ENCODE measurements at places on chromosomes 5 and 9.

DNA sequence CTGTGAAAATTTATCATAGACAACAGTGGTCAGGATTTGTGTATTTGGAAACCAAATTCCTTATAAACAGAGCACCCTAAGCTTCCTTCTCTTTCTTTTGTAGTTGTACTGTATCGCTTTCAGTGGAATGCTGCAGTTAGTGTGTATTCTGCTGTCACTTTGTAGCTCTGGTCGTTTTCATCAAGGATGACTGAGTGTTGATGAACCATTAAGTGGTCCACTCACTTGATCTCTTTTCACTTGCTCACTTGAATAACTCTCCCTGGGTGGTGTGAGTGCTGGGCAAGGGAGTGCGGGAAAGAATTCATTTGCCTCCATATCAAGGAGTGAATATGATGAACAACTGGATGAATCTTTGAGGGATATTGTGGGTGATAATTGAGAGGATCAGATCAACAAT, 1225.7 kb upstream of the WWC1 start:
- H3K36me3 ChIP-seq = no peaks in the 10 kb centered on the region
- no peaks in the 10 kb centered on the region for H3K27me3 ChIP-seq
- no peak overlapping the region for H3K27ac ChIP-seq
- no peaks in the 10 kb centered on the region for H3K4me1 ChIP-seq

DNA sequence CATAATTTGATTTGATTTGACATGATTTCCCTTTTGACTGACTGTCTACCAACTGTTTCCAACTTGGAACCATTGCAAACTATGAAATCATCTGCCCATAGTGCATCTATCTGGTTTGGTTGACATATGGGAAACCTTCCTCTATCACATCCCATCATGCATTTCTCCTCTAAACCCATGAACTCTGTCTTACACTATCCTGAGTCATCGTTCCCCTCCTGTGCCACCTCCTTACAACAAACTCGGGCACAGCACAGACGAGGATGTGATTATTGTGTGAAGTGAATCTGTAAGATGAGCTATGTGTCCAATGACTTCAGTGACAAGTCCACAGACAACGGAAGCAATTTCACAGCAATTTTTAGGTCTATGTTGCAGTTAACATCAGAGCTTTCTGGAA, 126.1 kb downstream of the NPR3 start:
- no peak for DNase-seq
- no peak overlapping the region for H3K27ac ChIP-seq
- no peak overlapping the region for H3K4me3 ChIP-seq
- no peaks in the 10 kb centered on the region for H3K4me1 ChIP-seq
- no peaks in the 10 kb centered on the region for H3K36me3 ChIP-seq
- no peaks in the 10 kb centered on the region for H3K27me3 ChIP-seq

DNA sequence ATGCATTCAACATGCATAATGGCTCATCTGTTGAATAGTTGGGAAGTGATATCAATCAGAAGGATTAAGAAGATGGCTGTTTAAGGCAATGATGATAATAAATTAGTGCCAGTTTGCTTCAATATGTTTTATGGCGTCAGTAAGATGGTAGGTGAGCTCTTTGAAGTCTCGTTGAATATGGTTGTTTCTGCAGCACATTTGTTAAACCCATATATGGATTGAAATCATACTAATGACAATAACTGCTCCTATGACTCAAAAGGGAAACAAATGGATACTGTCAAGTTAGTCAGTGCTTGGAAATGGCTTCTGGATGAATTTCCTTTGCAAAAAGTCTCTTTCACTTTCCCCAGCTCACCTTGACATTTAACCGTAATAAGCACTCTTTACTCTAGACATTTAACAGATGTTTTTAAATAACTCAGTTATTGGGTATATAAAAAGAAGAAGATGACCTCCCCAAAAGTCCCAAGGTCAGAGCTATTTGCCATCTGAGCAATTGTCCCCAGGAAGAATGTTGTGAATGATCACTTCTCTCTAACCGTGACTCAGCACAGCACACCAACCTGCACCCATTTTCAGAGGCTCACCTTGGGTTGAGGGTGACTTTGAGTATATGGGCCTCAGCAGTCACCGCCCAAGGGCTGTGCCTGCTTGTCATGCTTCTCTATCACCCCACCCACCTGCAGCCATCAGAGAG, 133.4 kb downstream of the GRIA1 start:
- H3K27ac ChIP-seq = no peak overlapping the region
- no peak for DNase-seq
- no peaks in the 10 kb centered on the region for H3K4me1 ChIP-seq
- no peaks in the 10 kb centered on the region for H3K36me3 ChIP-seq
- H3K4me3 ChIP-seq = no peak overlapping the region

GRCh38 chr9:8701904-8702303, 902.3 kb upstream of the DMAC1 start:
- H3K4me1 ChIP-seq = no peaks in the 10 kb centered on the region
- no peak overlapping the region for H3K4me3 ChIP-seq
- no peak for DNase-seq
- no peaks in the 10 kb centered on the region for H3K27me3 ChIP-seq
- H3K27ac ChIP-seq = no peak overlapping the region

DNA sequence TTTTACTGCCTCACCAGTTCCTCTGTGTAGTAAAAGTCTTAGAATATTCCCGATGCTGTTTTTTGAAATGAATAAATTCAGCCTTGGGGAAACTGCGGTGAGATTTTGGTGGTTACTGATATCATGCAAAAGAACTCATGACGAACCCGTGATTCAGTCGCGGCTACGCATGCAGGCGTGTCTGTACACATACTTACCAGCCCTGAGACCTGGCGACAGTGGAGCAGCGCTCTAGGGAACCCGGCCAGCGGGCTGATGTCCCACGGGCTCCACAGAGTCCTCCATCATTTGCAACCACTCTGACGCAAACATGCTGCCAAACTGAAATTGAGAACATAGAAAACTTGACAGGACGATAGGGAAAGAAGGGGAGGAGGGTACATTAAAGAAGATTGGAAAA, 315.6 kb upstream of the DAB2 start:
- H3K27me3 ChIP-seq = no peaks in the 10 kb centered on the region
- H3K4me3 ChIP-seq = no peak overlapping the region
- no peaks in the 10 kb centered on the region for H3K36me3 ChIP-seq
- H3K4me1 ChIP-seq = no peaks in the 10 kb centered on the region
- H3K27ac ChIP-seq = no peak overlapping the region

DNA sequence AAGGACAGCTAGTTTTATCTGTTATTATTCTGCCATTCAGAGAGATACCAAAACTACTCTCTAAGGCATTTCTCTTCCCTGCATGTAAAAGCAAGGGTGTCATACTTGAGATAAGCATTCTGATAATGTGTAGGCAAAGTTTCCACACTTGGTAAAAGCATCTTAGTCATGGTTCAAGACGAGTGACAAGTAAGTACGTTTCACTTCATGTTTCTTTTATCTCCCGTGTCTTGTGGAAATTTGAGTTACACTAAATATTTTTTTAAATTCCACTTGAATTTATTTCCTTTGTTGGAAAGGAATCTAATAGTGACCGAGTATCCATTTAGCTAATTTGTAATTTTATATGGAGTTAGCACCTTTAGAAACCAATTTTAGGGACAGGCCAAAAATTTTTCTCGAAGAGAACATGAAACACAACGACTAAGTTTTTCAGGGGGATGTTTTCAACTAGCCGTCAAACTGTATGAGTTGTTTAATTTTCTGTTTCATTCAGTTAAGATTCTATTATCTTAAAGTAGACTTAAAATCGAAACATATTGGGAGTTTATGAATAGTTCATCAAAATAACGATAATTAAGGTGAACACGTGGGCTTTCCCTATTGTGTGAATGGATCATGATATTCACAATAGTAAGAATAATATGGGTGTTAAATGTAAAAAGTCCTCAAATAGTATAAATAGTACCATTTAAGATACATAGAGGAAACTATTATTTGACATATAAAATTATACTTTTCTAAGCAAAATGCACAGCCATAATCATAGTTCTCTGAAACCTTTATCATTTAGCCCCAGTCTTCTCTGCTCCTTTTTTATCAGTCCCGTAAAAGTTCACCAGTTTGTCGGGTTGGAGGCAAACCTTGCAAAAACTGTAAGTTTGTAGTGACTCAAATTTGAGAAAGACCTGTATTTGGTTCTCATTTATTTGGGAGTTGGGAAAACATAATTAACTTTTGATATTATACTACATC, 1.6 kb downstream of the RFESD start:
- no peak overlapping the region for H3K4me3 ChIP-seq
- H3K36me3 ChIP-seq = no peaks in the 10 kb centered on the region
- no peak overlapping the region for H3K27ac ChIP-seq

GRCh38 chr9:35599763-35600604, 5.1 kb upstream of the TESK1 start:
- H3K27ac ChIP-seq = no peak overlapping the region
- no peak for DNase-seq
- H3K36me3 ChIP-seq = no peaks in the 10 kb centered on the region

- no peaks in the 10 kb centered on the region for H3K27me3 ChIP-seq
- no peak for DNase-seq
- H3K4me3 ChIP-seq = no peak overlapping the region
- no peak overlapping the region for H3K27ac ChIP-seq
- H3K4me1 ChIP-seq = peaks cover 45% of the 10 kb centered on the region
These were observed 4.7 kb downstream of the PLIN2 start for GRCh38 chr9:19122490-19123042.

All from CD14-positive monocyte (primary cell).